ENCODE measurements at places on chromosomes 2 and 18.

- DNase-seq = no peak
Observed at GRCh38 chr2:133409581-133410285, 158.5 kb downstream of the NCKAP5 start.

- DNase-seq = no peak
Observed at GRCh38 chr2:55493220-55493619, 26.3 kb upstream of the CFAP36 start.

DNA sequence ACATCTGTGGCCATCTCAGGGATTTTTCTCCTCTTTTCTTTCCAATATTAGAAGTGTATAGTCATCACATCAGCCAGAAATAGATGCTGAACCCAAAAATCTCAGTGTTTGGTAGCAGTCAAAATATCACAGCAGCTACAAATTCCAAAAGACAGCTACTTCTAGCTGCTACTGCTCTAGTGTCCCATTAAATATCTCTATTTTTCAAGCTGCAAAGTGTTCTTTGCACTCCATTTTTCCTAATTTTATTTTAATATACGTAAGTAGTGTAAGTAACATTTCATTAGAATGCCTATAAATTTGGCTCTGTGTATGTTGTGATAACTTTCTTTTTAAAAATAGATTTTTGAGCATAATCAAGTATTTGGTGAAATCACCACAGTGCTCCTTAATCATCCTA, 967.3 kb downstream of the BCL11A start:
- no peak for DNase-seq

DNA sequence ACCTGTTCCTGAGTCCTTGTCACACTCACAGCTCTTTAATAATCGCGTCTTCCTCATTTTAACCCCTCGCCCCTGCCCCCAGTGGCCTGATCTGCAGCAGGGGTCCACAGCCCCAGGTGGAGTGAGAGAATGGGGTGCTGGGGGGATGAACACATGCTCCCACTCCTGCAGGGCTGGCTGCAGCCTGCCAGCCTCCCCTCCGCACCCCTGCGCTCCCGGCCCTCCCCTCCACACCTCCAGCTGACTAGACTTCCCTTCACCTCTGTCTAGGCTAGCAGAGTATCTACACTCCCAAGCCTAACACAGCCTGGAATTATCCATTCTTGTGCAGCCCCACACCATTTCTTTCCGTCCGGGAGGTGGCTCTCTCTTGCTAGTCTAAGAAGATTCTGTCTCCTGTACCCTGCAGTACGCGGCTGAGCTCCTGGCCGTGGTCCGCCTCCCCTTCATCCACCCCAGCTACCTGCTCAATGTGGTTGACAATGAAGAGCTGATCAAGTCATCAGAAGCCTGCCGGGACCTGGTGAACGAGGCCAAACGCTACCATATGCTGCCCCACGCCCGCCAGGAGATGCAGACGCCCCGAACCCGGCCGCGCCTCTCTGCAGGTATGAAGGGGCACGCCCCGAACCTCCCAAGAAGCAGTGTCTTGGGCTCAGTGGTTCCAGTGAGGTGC, 231.6 kb downstream of the ATAD2B start:
- DNase-seq = no peak

DNA sequence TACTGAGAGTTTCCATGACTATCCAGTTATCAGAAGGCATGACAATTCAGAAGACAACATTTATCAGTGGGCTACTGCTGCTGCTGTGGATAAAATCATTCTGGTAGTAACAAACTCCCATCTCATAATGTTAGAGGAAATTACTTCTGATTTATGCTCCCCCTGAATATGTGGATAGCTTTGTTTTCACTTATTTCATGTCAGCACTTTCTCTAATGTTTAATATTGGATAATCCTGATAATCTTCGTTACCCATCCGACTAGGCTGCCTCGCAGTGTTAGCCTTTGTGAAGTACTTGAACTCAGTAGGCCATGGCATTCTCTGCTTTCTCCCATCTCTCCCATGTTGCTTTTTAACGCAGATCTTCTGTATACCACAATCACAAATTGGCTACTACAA, 28.4 kb downstream of the COX7A2L start:
- DNase-seq = no peak

GRCh38 chr2:128416109-128416785, 97.6 kb upstream of the HS6ST1 start:
- DNase-seq = no peak

GRCh38 chr2:152647552-152647951, 69.7 kb downstream of the PRPF40A start:
- no peak for DNase-seq

- no peak for DNase-seq
Observed at GRCh38 chr18:53153281-53153680, 813.3 kb downstream of the DCC start.

DNA sequence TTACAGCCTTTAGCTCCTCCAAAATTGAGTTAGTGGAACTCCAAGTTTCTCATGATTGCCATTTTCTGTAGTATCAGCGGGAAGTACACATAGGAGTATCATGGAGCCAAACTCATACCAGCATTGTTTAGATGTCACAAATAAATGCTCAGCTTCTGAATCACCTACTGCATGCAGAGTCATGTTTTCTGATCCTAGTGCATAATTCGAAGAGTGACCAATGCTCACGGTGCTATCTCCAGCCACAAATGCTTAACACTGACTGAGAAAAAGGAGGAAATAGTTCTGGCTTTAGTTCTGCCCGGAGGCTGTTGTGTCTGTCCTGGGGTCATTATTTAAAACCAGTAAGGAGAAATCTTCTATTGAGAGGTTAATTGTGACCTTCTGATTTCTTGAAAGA, 45.4 kb upstream of the LRATD1 start:
- no peak for DNase-seq

- DNase-seq = no peak
Observed at GRCh38 chr2:128380061-128380889, 61.6 kb upstream of the HS6ST1 start.
